ENCODE measurements at places on chromosomes 13 and 19.

DNA sequence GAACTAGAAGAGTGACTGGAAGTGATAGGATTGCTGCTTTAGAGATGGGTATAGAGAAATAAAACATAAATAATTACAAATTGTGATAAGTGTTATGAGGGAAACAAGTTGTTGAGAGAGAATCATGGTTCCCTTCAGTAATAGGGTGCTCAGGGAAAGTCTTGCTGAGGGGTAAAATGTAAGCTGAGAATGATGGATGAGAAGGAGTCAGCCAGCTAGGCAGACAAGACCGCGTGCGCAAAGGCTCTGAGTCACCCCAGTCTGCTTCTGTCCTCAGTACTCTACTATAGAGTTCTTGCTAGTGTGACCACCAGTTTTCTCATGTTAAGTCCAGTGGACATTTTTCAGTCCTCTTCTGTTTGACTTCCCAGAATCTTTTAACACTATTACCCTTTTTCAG, 39.5 kb downstream of the PCCA start:
- DNase-seq = peak; percentile 36

DNA sequence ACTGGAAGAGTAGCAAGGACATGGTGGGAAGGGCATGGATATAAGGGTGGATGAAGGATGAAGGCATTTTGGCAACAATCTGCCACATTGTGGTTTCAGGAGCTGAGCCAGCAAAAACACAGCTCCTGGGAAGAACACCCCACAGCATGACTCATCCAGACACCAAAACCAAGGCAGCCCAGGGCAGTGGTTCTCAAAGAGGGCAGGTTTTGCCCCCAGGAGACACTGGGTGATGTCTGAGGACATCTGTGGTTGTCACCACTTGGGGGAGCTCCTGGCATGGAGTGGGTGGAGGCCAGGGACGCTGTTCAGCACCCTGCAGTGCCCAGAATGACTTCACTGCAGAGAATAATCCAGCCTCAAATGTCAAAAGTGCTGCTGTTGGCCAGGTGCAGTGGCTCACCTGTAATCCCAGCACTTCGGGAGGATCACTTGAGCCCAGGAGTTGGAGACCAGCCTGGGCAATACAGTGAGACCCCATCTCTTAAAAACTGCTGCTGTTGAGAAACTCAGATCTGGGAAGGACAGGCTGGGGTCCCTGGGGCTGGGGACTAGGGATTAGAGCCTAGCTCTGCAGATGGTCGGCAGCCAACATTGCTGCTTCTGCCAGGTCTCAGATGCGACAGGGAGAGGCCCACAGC, 16.1 kb downstream of the ZFR2 start:
- peak; percentile 62 for DNase-seq

GRCh38 chr13:45512098-45512496, 47.4 kb downstream of the COG3 start:
- DNase-seq = no peak

- no peak for DNase-seq
These were observed 209.5 kb upstream of the IPO5 start for GRCh38 chr13:97743938-97744337.

- peak; percentile 44 for DNase-seq
These were observed 2.2 kb upstream of the RAB11B start for GRCh38 chr19:8387688-8388611.

DNA sequence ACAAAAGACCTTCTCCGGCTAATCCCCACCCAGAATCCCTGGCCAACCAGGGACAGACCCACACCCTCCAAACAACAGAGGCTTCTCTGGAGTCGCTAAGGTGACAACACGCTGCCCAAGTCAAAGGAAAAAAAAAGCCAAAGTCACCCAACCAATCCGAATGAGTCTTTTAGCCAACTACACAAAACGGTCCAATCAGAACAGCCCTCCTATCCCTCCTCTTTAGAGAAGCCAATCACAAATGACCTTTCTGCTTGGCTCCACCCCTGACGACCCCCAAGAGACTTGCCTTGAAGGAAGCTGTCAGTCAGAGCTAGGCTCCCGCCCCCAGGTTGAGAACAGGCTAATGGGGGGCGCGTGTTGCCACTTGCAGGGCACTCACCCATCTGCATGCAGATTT, 6.6 kb upstream of the FBXW9 start:
- no peak for DNase-seq

DNA sequence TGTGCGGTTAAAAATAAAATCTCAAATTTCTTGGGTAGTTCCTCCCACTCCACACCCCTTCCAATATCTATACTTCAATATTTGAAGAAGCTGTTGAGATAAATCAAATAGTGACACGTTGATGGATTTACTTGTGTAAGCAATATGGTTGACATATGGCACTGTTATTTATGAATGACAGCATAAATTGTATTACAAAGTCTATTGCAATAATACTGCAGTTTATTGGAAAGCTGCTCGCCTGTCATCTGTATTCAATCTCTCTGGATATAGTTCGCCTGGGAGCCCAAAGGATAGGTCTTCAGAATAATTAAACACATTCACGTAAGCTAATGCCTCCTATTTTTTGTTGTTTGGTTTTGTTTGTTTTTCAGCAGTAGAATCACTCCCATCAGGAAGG, 5.0 kb upstream of the ZIC5 start:
- no peak for DNase-seq

- no peak for DNase-seq
These were observed 6.2 kb upstream of the WBP4 start for GRCh38 chr13:41054919-41055619.

GRCh38 chr13:92769046-92769445, 457.6 kb upstream of the GPC6 start:
- DNase-seq = no peak

GRCh38 chr19:11138601-11139300, 16.8 kb downstream of the SPC24 start:
- peak; percentile 64 for DNase-seq

DNA sequence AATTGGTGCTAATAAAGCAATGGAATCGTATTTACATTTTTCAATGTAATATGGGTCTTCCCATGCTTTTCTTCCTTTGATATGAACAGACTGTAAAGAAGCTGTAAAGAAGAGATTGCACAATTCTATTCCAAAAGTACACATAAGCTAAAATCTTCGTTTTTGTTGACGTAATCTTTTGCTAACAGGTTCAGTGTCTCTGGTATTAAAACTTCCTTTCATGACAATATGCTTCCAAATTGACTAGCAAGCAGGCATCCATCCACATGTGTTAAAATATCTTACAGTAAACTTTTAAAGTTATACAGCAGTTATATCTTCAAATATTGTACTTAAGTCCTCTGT, 19.3 kb upstream of the SGCG start:
- no peak for DNase-seq

DNA sequence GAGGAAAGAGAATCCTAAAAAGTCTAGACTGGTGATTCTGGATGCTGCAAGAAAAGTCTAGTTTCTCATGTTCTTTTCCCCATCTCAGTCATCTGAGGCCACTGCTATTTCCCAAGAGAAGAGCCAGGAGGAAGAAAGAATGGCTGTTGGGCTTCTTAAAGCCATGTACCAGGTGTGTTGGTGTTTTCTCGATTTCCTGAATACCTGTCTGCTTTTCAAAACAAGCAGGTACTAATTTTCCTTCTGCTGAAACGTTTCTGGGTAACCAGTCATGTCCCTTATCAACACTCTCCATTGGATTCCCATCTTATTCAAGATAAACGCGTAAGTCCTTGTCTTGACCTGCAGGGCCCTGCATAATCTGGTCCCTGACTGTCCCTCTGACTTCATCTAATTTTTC, 1.1 kb downstream of the ZNF570 start:
- no peak for DNase-seq
